ENCODE measurements at places on chromosomes 2 and 18.

GRCh38 chr2:120720746-120721375 lies 14.8 kb upstream of the GLI2 start:
- no peak for DNase-seq

- peak; percentile 51 for DNase-seq
Measured at GRCh38 chr2:239164335-239164871, 236.4 kb downstream of the HDAC4 start.

DNA sequence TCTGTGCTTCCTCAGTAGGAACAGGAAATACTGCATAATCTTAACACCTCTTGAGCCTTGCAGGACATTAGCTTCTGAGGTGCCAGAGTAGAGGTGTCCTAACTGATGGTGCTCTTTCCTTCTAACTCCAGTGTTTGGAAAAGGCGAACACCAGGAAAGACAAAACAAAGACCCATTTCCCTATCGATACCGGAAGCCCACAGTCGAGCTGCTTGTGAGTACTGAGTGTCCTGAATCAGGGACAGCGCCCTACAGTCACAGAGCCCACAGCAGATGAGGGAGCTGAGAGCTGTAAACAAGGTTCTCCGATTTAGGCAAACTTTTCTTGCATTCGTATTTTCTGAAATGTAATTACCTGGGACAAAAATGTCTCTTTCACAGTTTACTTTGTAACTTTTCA lies 50.7 kb downstream of the SLC14A2 start:
- no peak for DNase-seq

- no peak for DNase-seq
Measured at GRCh38 chr2:173441222-173441621, 86.5 kb downstream of the CDCA7 start.

DNA sequence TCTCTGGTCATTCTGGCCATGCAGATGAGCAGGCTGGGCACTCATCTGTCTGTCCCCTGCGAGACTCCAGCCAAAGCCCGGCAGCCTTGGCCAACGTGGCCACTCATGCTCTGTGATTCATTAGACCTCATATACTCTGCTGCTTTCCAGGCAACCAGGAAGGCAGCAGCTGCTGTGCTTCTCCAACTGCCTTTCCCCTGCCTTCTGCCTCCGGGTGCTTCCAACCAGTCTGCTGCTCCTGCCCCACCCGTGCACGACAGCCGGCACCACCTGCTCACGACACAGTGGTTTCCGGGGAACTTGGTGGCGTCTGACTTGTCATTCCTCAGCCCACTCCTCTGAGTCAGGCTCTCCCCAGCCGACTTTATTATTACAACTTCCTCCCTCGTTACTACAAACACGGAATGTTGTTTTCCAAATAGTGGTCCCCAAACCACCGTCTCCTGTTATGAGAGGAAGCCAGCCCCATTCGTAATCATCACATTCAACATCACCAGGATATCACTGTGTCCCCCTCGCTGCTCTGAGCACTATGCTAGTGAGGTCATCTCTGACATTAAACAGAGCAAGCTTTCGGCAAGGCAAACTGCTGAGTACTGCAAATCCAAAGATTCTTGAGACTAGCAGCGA lies 392.4 kb downstream of the ALK start:
- peak; percentile 54 for DNase-seq

- DNase-seq: peak; percentile 66
Measured at GRCh38 chr2:9191041-9191481, 15.6 kb upstream of the ASAP2 start.

DNA sequence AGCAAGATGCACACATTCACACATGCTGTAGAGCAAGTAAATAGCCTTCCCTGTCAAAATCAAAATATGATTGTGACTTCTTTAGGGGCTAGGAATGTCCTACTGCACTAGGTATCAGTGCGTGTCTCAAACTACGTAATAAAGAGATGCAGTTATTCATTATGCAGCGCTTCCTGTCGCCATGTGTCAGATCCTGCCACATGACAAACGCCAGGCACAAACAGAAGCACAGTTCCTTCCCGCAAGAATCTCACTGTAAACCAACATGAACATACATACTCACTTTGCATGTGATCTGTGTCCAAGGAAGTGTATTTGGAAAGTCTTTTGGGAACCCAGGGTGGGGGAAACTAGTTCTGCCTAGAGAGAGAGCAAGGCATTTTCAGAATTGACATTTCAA lies 599.9 kb downstream of the RNF144A start:
- DNase-seq: no peak

- DNase-seq: no peak
Measured at GRCh38 chr2:99403084-99403483, 65.9 kb downstream of the EIF5B start.

- no peak for DNase-seq
Measured at GRCh38 chr18:8614875-8615274, 5.6 kb downstream of the RAB12 start.

Data from lower lobe of right lung (tissue), 2 donors.